ENCODE measurements at places on chromosomes 16 and 17. TPM values are rescaled to one million over a fixed set of nuclear protein-coding genes. Genes with fewer than 3 reads are reported as not detected.

TBC1D3E gene
- not detected for total RNA-seq

KRTAP9-8 gene
- total RNA-seq, result not detected

HS3ST2 gene
- 2.0 TPM for total RNA-seq

CNGB1 gene
- total RNA-seq, result not detected

HOXB4 gene
- total RNA-seq, result not detected

NLRC3 gene
- 0.62 TPM for total RNA-seq

FADS6 gene
- total RNA-seq, result 0.16 TPM
